ENCODE measurements at places on chromosomes 6 and 20.

DNA sequence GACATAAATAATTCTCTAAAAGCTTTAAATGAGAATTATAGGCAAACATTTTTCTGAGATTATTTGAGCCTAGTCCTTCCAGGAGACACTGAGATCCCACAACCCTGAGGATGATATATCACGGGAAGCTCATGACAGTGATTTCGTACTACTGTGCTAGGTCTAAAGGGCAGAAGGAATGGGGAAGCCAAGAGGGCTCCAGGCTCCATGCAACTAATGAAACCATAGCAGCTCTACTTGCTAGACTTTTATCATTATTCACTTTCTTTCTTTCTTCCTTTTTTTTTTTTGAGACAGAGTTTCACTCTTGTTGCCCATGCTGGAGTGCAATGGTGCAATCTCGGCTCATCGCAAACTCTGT lies 57.3 kb upstream of the SGK1 start:
- DNase-seq, result no peak

- DNase-seq, result no peak
Measured at GRCh38 chr20:6664574-6664973, 102.9 kb upstream of the BMP2 start.

GRCh38 chr6:163711615-163712565 lies 297.4 kb downstream of the QKI start:
- peak; percentile 90 for DNase-seq

- no peak for DNase-seq
Measured at GRCh38 chr6:97939440-97940168, 656.6 kb upstream of the MMS22L start.

- DNase-seq, result no peak
Measured at GRCh38 chr6:163327921-163328320, 86.6 kb upstream of the QKI start.

DNA sequence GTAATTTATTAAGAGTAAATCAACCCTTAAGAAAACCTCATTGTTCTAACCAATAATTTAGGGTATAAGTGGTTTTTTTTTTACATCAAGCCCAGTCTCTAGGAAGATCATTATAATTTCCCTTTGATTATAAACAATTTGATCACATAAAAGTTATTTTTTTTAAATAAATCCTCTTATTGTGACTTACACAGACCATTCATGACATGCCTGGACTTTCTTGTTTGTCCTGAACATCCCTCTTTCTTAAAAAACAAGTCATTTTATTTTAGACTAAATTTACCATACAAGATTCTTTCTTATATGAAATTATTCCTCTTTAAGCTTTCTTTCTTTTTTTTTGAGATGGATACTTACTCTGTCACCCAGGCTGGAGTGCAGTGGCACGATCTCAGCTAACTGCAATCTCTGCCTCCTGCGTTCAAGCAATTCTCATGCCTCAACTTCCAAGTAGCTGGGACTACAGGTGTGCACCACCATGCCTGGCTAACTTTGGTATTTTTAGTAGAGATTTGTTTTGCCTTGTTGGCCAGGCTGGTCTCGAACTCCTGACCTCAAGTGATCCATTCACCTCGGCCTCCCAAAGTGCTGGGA lies 53.6 kb upstream of the AGPAT4 start:
- DNase-seq, result no peak

GRCh38 chr20:14510341-14510740 lies 172.9 kb upstream of the FLRT3 start:
- no peak for DNase-seq

- DNase-seq, result no peak
Measured at GRCh38 chr6:35492258-35492973, 4.5 kb downstream of the TEAD3 start.

DNA sequence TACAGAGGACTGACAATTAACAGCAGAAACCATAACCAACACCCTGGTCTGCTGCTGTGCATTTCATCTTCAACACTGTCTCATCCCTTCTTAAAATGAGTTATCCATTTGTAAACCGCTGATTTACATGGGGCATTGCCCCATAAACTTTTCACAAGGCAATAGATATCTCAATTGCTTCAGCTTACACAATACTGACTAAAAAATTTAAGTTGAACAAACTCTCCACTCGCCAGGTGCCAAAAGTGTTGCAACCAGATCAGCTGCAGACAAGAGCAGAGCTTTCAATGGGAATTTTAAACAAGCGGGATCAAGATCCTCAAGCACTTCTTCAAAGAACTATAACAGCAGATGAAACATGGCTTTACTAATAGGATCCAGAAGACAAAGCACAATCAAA lies 183.0 kb downstream of the TASP1 start:
- DNase-seq, result peak; percentile 10
